ENCODE measurements at places on chromosomes 1 and 21.

DNA sequence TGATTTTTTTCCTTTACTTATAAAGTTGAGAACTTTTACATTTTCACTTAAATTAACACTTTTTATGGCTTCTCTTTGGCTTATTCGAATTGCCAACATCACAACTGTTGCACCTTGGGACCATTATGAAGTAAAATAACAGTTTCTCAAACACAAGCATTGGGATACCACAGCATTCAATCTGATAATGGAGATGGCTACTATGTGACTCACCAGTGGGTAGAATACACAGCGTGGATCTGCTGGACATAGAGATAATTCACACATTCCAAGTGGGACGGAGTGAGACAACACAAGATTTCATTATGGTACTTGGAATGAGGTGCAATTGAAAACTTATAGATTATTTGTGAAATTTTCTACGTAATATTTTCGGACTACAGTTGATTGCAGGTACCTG lies 68.0 kb downstream of the ADAMTS1 start:
- no peak for DNase-seq

DNA sequence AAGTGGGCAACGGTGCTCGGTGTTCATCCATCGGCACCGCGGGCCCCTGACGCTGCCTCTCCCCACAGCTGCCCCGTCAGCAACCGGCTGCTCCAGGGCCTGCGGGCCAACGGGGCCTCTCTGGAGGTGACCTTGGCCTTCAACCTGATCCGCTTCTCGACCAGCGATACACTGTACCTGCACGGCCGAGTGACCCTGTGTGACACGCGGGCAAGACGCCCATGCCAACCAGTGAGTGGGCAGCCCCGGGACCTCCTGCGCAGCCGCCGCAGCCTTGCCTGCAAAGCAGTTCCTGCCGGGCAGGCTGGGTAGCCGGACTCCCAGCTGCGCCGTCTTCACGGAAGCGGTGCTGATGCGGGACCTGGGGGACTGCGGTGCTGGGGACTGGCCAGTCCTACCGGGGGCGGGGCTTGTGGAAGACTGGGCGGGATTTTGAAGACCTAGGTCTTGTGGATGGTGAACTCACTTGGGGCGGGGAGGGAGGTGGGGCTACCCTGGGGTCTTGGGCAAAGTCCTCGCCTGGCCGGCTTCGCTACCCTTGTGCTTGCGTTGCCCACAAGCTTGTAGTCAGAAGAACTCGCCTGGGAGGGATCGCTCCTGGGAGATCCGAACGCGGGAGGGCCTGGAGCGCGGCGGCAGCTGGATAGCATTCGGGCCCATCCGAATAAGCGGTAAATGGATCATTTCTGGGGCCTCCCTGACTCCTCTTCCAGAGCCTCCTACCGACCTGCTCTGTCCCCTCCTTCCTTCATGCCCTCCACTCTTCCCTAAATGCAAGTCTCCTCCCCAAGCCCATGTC lies 8.8 kb upstream of the CEP85 start:
- no peak for DNase-seq

DNA sequence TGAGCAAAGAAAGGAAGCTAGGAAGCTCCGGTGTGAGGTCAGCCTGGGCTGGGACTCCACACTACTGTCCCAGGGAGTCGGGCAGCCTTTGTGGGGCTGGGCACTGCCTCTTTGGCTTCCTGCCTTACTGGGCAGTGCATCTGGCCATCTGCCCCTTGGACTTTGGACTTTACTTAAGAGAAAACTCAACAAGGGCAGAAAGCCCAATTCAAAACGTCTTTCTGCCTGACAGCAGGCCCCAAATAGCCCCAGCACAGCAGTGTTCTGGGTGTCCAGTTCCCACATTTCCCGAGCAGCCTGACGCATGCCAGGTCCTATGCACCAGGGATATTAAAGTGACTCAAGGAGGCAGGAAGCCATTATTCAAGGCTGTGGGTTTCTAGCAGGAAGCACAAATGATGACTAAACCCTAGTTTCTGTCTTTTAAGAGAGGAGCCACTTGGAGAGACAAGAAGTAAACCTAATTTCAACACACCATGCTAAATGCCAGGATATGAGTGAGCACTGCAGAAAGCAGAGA lies 37.9 kb upstream of the EDEM3 start:
- no peak for DNase-seq

GRCh38 chr1:208235982-208236761 lies 8.0 kb downstream of the PLXNA2 start:
- no peak for DNase-seq

- no peak for DNase-seq
Observed at GRCh38 chr1:233485385-233485784, 128.5 kb upstream of the KCNK1 start.

- DNase-seq, result no peak
Observed at GRCh38 chr1:233337505-233337904, 10.0 kb downstream of the MAP3K21 start.

GRCh38 chr1:59404796-59405195 lies 107.9 kb downstream of the FGGY start:
- DNase-seq, result no peak

DNA sequence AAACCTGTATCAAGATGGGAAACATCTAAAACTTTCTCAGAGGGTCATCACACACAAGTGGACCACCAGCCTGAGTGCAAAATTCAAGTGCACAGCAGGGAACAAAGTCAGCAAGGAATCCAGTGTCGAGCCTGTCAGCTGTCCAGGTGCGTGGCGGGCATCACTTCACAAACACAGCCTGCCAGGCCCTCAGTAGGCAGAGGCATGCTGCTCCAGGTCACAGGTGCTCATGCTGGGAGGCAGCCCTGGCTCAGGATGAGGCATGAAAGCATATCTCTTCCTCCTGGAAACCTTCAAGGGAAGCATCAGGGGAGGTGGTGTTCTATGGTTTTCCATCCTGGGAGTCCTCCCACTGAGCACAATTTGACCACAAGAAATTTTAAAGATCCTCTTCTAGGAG lies 6.3 kb downstream of the CD2 start:
- no peak for DNase-seq

DNA sequence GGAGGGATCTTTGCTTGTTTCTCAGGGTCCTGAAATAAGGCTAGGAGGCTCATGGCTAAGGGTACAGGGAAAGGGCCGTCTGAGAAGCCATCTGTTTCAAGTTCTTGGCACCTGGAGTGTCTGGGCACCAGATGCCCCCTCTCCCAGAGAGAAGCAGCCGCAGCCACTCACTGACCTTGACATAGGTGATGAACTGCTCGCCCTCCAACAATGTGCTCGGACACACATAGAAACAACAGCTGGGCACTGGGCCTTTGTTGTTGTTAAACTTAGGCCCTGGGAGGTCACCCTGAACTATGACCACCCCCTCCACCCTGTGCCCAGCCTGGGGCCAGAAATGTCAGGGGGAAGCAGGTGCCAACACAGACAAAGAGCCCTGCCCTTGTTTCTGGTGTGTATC lies 9.2 kb upstream of the TNNI1 start:
- DNase-seq, result no peak

- no peak for DNase-seq
Observed at GRCh38 chr1:8232036-8232757, 85.7 kb upstream of the SLC45A1 start.

GRCh38 chr1:168273575-168273974 lies 7.1 kb upstream of the TBX19 start:
- DNase-seq, result no peak

DNA sequence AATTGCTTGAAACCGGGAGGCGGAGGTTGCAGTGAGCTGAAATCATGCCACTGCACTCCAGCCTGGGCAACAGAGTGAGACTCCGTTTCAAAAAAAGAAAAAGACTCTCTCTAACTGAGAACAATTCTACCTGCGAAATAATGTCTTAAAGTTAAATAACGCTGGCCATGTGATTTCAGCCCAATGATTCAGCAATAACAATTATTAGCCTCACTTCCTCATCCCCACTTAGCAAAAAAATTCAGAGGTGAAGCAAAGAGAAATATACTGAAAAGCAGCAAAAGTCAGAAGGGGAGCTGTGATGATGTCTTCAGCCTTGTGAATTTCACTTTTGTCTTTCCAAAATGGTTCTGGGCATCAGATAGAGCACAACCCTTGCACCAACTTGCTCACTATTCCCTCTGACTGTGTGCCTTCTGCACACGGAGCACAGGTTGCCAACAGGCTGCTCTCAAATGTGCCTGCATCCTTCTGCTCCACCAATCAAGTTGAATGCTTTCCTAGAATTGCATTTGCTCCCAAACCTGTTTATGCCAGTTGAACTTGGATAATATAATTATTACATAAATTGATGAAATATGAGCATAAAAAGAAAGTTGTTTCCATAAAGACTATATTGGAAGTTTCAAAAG lies 79.8 kb upstream of the IPO9 start:
- DNase-seq, result no peak

- no peak for DNase-seq
Observed at GRCh38 chr1:21749109-21749508, 33.8 kb downstream of the USP48 start.

- no peak for DNase-seq
Observed at GRCh38 chr1:119115311-119115710, 25.1 kb downstream of the WARS2 start.

- no peak for DNase-seq
Observed at GRCh38 chr1:60034999-60035398, 38.6 kb downstream of the C1orf87 start.

GRCh38 chr1:45258059-45258650 lies 51.8 kb upstream of the ZSWIM5 start:
- no peak for DNase-seq

DNA sequence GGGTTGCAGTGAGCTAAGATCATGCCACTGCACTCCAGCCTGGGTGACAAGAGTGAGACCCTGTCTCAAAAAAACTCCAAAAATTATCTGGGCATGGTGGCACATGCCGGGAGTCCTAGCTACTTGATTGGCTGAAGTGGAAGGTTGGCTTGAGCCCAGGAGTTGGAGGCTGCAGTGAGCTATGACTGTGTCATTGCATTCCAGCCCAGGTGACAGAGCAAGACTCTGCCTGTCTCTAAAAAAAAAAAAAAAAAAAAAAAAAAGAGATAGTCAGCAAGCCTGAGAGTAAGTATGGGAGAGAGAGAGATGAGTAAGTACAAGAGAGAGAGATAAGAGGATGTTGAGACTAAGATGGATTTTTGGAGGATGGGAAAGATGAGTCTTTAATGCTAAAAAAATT lies 180.8 kb upstream of the CACYBP start:
- DNase-seq, result no peak

GRCh38 chr21:37837381-37837780 lies 78.9 kb downstream of the KCNJ6 start:
- no peak for DNase-seq

DNA sequence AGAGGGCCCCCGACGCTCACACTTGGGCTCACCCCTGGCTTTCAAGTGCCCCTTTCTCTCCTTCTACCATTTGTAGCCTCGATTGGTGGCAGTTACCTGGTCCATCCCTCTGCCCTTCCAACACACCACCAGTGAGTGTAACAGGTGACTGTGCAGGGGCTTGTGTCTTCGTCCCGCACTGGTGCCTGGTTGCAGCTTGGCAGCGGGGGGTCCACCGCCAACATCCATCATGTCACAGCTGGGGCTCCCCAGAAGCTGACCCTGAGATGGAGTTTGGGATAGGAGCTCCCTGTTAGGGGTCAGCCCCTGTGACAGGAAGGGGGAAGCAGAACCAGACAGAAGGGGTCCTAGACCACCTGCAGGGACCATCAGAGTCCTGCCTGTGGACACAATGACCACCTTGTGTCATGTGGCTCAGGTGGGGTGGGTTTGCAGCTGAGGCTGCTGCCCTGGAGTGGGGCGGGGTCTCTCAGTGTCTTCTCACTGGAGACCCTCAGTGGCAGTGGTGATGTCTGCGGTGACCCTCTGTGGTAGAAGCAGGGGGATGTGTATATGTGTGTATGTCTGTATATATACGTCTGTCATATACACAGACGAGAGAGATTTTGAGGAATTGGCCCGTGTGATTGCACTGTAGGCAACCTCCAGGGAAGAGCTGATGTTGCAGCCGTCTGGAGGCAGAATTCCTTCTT lies 3.6 kb upstream of the CALML6 start:
- DNase-seq, result no peak

DNA sequence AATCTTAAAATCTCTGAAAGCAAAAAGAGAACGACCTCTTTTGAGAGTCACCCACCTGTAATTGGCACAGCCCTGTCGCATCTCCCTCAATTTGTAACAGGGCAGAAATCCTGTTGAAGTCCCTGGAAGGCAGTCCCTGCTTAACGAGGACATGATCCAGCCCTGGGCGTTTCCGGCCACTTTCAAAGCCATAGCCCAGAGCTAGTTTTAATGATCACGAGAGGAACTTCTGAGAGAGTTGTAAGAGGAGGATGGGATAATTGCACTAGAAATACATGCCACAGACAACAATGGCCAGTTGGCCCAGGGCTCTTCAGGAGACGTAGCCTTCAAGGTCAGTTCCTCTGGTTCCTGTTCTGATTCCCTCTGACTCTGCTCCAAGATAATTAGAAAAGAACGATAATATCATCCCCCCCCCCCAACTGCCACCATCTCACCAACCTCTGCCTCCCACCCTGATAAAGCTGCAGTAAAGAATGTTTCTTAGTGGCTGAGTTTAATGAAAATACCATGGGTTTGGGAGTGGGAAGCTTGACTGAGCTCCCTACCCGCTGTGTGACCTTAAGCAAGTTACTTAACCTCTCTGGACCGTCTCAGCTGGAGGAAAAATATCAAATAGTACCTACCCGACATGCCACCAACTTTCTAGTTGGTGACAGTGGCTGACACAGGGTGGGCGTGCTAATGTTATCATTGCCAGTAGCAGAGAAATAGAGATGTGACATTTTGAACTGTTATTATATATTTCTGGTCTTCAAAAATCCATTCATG lies 140.0 kb downstream of the OMA1 start:
- no peak for DNase-seq

DNA sequence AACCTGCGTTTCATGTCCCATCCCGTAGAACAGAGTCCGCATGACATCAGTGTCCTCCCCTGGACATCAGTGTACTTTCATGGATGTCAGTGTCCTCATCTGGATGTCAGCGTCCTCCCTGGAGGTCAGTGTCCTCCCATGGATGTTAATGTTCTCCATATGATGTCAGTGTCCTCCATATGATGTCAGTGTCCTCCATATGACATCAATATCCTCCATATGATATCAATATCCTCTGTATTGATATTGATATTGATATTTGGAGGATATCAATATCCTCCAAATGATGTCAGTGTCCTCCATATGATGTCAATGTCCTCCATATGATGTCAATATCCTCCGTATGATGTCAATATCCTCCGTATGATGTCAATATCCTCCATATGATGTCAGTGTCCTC lies 284.9 kb downstream of the AJAP1 start:
- no peak for DNase-seq

GRCh38 chr1:218439541-218440295 lies 94.6 kb downstream of the TGFB2 start:
- no peak for DNase-seq

- DNase-seq, result no peak
Observed at GRCh38 chr1:237873487-237874211, 17.1 kb downstream of the ZP4 start.

DNA sequence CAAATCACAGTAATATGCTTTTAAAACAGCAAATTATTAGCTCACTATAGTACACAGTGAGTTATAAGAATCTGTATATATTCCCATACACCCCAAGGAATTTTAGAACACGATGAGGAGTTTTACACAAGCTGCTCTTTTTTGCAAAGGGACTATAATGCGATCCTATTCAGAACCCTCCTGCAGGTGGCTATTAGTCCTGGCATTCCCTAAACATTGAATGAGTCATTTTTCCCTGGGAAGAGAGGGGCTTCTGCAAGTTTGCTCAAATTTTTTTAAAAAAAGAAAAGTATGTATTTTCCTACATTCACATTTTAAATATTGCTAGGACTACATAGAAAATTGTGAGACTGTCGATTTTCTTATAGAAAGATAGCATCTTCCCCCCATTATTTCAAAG lies 106.3 kb downstream of the COL11A1 start:
- DNase-seq, result no peak
